ENCODE measurements at places on chromosomes 7 and 10.
A peak's percentile ranks its signal among the peaks of the same experiment; 100 is the strongest.

GRCh38 chr7:134690016-134690415 is 43.4 kb downstream of the BPGM start:
- no peak for DNase-seq

- no peak for DNase-seq
Measured at GRCh38 chr7:133059263-133059662, 22.6 kb downstream of the CHCHD3 start.

- no peak for DNase-seq
Measured at GRCh38 chr7:43615558-43616145, 32.7 kb downstream of the STK17A start.

GRCh38 chr10:96587264-96588059 is 650 bp upstream of the TM9SF3 start:
- peak; percentile 64 for DNase-seq

GRCh38 chr10:17685233-17685840 is 41.4 kb downstream of the STAM start:
- DNase-seq = no peak

DNA sequence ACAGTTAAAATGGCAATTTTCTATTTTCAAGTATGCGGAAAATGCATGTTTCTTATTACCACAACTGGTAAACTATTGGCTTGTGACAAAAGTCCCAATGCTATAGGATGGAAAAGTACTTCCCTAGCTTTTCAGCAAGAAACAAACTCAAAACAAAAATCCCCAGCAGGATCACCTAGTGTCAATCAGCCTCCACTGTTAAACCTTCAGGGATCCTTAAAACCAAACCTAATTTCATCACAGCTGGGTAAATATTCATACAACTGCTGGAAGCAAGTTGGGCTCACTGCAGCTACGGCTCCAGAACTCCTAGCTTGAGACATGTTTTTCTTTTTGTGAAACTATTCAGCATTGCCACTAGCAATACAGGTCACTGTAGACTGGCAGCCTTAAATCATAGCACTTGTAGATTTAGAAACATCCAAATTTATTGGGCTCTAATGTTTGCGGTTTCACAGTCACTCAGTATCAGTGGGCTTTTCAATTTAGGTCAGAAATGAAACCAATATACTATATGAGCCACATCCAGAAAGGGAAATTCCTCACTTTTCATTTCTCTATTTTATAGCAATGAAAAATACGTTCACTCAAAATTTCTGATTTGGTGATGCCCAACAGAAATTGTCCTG is 145.2 kb upstream of the ANK3 start:
- no peak for DNase-seq

- DNase-seq = no peak
Measured at GRCh38 chr10:8060010-8060703, 5.7 kb downstream of the GATA3 start.

DNA sequence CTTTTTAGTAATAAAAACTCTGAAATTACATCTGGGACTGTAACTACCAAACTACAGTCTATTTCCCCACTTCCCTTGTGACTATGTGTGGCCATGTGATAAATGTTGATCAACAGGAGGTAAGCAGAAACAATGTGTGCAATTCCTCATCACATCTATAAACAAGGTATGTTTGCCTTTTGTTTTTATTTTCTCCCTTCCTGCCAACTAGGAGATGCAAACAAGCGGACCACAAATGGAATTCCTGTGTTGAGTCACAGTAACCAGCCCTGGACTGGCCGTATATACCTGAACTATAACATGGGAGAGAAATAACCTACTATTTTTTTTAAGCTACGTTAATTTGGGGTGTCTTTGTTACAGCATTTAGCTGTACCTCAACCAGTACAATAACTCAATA is 52.5 kb downstream of the SCRN1 start:
- DNase-seq = no peak

- no peak for DNase-seq
Measured at GRCh38 chr7:128868624-128869137, 6.0 kb downstream of the ATP6V1F start.

- no peak for DNase-seq
Measured at GRCh38 chr7:19090526-19090925, 26.9 kb downstream of the TWIST1 start.

DNA sequence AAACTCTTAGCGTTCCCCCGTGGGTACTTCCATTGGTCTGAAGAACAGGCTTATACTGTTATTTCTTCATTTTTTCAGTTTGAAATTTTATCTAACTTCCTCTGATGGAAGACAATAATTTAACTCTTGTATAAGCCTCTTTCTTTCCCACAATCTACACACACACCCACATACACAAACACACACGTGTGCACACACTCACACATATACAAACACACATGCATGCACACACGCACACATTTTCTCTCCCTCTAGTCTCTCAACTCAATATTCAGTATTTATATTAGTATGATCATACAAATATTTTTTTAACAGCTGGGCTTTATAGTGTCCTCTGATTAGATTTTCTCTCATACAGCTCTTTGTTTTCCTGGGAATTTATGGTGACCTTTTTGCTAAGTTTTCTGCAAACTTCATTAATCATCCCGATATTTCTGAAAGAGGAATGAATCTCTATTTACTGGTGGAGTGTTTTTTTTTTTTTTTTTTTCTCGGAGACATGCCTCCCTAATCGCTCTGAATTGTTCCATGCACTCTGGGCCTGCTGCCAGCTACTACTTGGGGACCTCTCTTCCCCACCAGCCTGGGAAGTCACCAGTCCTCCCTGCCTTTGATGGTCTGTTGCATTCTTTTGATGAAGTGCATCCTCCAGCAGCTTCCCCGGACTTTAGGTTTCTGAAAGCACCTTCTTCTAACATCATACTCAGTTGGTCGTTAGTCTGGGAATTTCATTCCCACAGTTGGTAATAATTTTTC is 75.5 kb downstream of the ZNF777 start:
- no peak for DNase-seq

- no peak for DNase-seq
Measured at GRCh38 chr10:112689327-112690072, 242.5 kb downstream of the VTI1A start.

- no peak for DNase-seq
Measured at GRCh38 chr10:122257041-122257440, 14.1 kb upstream of the BTBD16 start.

DNA sequence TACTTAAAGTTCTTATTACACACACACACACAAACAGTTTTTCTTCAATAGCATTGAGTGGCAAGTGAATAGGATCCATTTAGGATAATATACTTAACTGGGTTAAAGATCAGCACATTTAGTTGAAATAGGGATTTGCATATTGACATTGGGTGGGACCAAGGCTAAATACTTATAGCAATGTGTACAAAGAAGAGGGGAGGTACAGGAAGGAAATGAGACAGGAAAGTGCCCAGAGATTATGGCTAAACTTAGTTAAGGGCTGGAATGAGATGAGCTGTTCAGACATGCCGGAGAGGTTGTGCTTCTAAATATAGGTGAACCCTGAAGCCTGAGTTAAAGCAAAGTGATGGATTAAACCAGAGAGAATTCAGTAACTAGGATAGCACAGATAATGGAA is 95.1 kb downstream of the LSMEM1 start:
- DNase-seq = no peak
